Activated CD4-positive, alpha-beta T cell treated with anti-CD3 and anti-CD28 coated beads, Interleukin-2, amount 10 ng/mL, durations not matched to agents 24 days and 14 days (primary cell): ENCODE measurements at places on chromosomes 5 and 9. TPM values are rescaled to one million over a fixed set of nuclear protein-coding genes. Genes with fewer than 3 reads are reported as not detected.

DNA sequence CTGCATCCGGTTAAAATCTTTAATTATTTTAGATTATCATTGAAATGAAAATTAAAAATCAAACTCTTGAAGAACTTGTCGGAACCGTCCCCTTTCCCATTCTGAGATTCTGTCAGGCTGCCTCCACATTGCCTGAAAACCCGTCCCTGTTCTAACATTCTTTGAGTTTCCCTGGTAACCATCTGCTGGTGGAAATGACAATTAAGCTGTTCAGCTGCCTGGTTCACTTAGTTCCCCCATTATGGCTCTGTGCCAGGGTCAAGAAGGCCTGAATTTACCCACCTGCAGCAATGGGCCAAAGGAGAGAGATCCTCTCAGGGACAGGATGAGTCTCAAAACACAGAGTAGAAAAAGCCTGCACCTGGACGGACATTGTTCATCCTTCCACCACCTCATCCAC, 11.8 kb upstream of the TCOF1 start:
- H3K27me3 ChIP-seq: peaks cover 6% of the 10 kb centered on the region
- no peak overlapping the region for H3K4me3 ChIP-seq
- H3K36me3 ChIP-seq: no peaks in the 10 kb centered on the region

DNA sequence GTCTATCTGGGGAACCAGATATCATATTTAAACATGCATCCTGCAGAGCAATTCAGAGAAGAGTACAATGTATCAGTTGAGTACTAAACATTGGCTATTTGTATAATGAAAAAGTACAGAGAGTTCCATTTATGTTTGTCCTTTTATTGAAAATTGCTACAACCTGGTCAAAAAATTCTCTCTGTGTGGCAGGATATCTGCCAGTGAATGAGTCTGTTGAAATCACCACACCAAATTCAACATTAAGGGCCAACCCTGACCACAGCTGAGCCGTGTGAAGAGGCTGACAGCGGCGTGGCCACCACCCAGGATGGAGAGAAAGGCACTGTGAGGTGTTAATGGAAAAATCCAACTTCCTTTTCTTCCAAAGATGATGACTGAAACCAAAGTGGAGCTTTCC, 422.7 kb upstream of the PIK3R1 start:
- H3K27ac ChIP-seq: no peak overlapping the region
- no peaks in the 10 kb centered on the region for H3K4me1 ChIP-seq
- no peak for DNase-seq
- no peaks in the 10 kb centered on the region for H3K27me3 ChIP-seq

RPS23 gene
- 2,481 and 2,489 TPM in 2 replicates for total RNA-seq

DNA sequence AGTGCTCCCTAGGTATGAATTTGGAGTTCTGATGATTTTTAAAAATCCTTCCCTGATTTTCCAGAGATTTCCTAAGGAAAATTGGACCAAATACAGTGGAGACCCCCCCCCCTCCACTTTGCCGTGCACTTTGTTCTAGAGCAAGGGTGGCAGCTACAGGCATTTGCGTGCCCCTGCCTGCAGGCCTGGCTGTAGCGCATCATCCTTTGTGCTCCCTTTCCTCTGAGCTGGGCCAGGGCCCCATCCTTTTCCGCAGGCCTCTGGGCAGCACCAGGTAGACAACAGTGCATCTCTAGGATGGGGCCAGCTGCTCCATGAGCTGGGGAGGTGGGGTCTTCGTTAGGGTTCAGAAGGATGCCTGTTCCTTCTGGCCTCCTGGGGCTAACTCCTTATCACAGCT, 39.6 kb downstream of the TRIO start:
- no peak for DNase-seq
- no peaks in the 10 kb centered on the region for H3K36me3 ChIP-seq
- no peaks in the 10 kb centered on the region for H3K4me1 ChIP-seq
- H3K4me3 ChIP-seq: no peak overlapping the region
- H3K27me3 ChIP-seq: peaks cover 2% of the 10 kb centered on the region

DNA sequence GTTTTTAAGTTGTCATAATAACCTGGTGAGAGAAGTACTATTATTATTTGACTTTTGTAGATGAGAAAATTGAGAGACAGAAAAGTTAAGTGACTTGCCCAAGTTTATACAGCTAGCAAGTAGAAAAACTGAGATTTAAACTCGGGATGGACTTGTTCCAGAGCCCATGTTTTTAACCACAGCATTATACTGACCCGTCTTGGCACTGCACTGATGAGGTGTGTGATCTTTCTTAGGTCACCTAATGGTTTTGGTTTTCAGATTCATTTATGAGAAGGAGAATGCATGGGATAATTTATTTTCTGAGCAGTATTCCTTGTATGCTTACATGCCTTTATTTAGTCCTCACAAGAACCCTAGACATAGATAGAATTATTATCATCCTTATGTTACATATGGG, 201.8 kb upstream of the CDKN2B start:
- H3K4me3 ChIP-seq: no peak overlapping the region
- no peak overlapping the region for H3K27ac ChIP-seq
- no peaks in the 10 kb centered on the region for H3K36me3 ChIP-seq
- peaks cover 25% of the 10 kb centered on the region for H3K4me1 ChIP-seq
- peaks cover 21% of the 10 kb centered on the region for H3K27me3 ChIP-seq
- DNase-seq: no peak

IGFBPL1 gene
- total RNA-seq: not detected in 2 replicates

PCDHGA11 gene
- total RNA-seq: 0.23 and 0.31 TPM in 2 replicates

GRCh38 chr5:44318883-44319282, 70.3 kb downstream of the FGF10 start:
- no peaks in the 10 kb centered on the region for H3K4me1 ChIP-seq
- no peak for DNase-seq
- H3K4me3 ChIP-seq: no peak overlapping the region
- H3K36me3 ChIP-seq: no peaks in the 10 kb centered on the region

GRCh38 chr5:624118-624950, 12.2 kb downstream of the CEP72 start:
- peaks cover 17% of the 10 kb centered on the region for H3K36me3 ChIP-seq
- no peak overlapping the region for H3K4me3 ChIP-seq
- no peaks in the 10 kb centered on the region for H3K4me1 ChIP-seq
- DNase-seq: no peak

GRCh38 chr5:143801252-143801939, 10.6 kb upstream of the HMHB1 start:
- no peak for DNase-seq
- H3K4me3 ChIP-seq: no peak overlapping the region
- peaks cover 15% of the 10 kb centered on the region for H3K27me3 ChIP-seq

- no peaks in the 10 kb centered on the region for H3K36me3 ChIP-seq
- no peak overlapping the region for H3K4me3 ChIP-seq
- DNase-seq: peak; percentile 44
These were observed 61.5 kb downstream of the SV2C start for GRCh38 chr5:76144513-76145274.

TLR4 gene
- not detected in 2 replicates for total RNA-seq

DNA sequence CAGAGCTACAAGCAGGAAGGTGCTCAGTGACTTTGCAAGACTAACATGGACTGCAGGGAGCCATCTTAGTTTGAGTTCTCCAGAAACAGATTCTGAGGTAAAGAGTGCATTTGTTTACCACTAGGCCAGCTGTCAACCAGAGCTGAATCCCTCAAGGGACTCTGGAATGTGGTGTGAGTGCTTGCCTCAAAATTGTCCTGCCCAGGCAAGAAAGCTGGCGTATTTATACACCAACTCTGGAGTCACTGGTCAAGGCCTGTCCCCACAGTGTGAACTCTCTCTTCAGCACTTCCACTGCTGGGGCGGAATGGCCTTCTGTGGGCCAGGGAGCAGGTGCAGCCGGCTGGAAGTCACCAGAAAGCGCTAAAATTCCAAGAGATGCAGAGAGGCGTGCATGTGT, 139.2 kb upstream of the TBCA start:
- H3K4me1 ChIP-seq: no peaks in the 10 kb centered on the region
- no peak overlapping the region for H3K4me3 ChIP-seq
- no peak overlapping the region for H3K27ac ChIP-seq
- H3K27me3 ChIP-seq: peaks cover 15% of the 10 kb centered on the region
